Activated T-helper 1 cell treated with anti-CD3 and anti-CD28 coated beads, Interleukin-2, amount 50 U/mL, for 16 hours (primary cell): ENCODE measurements at places on chromosomes 2 and 18.

DNA sequence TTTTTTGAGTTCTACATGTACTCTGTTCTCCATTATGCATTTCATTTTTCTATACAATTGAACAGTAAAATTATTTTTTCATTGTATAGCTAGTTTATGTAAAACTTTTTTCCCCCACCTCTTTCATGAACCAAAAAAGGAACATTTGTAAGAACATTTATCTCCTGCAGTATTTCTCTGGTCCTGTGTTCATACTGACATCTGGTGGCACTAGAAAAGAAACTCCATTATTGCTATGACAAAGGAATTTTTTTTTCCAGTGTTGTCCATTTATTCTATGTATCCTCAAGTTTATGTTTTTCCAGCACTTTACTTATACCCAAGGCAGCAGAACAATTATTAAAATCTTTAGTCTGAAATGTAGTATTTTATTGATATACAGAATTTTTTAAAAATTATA is 27.4 kb upstream of the CHAC2 start:
- DNase-seq: no peak

GRCh38 chr2:15069149-15069548 is 436.6 kb downstream of the LRATD1 start:
- no peak for DNase-seq

- DNase-seq: no peak
These were observed 136.1 kb downstream of the SMAD7 start for GRCh38 chr18:48814490-48815178.

DNA sequence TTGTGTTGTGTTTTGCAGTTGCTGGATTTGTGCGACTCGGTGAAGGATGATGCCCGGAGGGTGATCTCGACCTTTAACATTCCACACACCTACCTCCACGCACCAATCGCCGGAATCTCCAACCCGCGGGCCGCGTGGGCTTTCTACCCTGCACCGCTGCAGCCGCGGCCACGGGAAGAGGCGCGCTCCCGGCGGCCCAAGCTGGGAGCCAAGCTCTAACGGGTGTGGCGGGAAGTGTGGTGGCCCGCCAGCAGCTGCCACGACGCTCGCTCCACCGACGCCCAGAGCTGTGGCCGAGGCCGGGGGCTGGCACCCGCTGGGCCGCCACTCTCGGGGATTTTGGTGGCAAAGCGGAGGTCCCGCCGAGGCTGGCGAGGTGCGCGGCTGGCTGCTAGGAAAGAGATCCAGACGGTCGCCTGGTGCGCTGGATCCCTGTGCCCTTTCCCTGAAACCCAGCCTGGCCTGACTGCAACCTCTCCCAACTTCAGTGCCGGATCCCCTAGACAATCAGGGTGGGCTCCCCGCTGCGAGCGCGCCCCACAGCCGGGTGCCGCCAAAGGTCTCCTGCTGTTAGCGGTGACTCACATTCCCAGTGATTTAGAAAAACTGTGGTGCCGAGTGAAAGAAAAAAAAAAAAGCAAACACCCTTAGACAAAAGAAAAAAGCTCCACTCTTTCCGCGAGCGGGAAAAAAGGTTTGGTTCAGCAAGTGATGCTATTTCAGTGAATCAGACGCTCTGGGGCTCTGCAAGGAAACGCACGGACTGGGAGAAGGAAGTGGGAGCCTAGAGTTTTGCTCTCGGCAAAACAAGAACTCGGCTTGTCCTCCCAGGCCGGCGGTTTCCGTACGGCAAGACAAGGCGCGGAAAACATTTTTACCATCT is 2.9 kb upstream of the BCL2L11 start:
- DNase-seq: no peak

- DNase-seq: no peak
These were observed 17.9 kb downstream of the GKN1 start for GRCh38 chr2:68992341-68992740.

GRCh38 chr18:49565101-49565500 is 3.2 kb downstream of the LIPG start:
- no peak for DNase-seq

DNA sequence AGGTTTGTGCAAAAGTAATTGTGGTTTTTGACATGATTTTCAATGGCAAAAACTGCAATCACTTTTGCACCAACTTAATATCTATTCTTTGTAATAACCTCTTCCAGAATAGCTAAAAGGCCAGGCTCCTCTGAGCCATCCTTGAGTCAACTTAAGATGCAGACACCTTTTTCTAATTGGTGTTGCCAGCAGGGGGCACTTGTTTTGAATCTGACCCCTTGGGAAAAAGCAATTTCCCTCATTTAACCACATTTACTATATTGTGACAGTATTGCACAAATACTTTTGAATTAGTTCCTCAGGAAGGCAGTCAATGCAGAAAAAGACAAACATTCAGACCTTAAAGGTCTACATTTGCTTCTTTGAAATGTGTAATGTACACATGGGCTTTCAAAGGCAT is 78.6 kb upstream of the GALNT5 start:
- DNase-seq: no peak

- DNase-seq: no peak
These were observed 2.1 kb downstream of the FZD5 start for GRCh38 chr2:207767461-207768167.

DNA sequence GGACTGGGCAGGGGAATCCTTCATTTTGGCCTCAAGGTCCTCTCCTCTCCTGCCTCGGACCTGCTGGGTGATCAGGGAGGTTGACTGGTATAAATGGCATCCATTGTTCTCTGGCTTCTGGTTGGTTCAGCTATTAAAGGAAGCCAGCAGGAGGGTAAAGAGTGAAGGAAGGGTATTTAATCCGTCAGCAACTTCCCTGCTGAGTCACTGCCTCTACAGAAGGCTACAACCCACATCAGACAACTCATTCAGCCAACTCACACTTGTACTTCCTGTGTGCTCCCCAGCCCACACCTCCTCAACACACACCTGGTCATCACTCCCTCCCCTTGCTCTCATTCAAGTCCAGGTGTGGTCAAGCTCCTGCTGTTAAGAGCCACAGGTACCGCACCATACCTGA is 68.3 kb upstream of the MRPS9 start:
- no peak for DNase-seq

DNA sequence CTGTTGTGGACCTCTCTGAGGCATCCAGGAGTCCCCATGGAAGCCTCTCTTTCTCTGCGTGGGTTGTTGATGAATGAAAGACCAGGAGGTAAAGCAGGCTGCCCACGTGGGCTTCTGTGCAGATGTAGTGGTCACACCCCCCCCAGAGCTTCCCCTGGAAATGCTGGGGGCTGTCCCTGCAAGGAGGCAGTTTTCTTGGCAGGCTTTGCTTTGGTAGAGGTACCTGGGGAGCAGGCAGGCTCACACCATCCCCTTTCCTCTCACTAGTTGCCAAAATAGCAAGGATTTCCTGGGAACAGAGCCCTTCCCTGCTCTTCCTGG is 97.6 kb upstream of the MAP3K20 start:
- DNase-seq: no peak

GRCh38 chr2:233402789-233403188 is 48.5 kb downstream of the DGKD start:
- no peak for DNase-seq

GRCh38 chr2:181484851-181485637 is 27.9 kb downstream of the ITGA4 start:
- DNase-seq: no peak

DNA sequence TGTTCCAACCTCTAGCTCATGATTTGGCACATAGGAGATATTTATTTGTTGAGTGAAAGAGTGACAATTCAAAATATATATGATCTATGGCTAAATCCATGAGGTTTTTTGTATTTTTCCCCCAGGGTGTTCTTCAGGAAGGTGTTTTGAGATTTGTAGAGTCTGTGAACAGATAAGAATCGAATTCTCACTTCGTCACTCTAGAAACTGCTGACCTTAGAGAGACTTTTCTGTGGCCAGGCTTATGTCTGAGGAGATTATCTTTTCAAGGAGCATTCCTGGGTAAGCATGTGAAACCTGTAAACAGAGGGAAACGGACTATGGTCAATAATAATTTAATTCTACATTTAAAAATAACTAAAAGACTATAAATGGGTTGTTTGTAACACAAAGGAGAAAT is 849 bp upstream of the ITGB6 start:
- DNase-seq: no peak

GRCh38 chr2:134220344-134220974 is 33.4 kb upstream of the MGAT5 start:
- DNase-seq: no peak

- no peak for DNase-seq
These were observed 3.9 kb upstream of the SP5 start for GRCh38 chr2:170711196-170711773.

GRCh38 chr2:221641181-221641871 is 69.2 kb upstream of the EPHA4 start:
- no peak for DNase-seq

DNA sequence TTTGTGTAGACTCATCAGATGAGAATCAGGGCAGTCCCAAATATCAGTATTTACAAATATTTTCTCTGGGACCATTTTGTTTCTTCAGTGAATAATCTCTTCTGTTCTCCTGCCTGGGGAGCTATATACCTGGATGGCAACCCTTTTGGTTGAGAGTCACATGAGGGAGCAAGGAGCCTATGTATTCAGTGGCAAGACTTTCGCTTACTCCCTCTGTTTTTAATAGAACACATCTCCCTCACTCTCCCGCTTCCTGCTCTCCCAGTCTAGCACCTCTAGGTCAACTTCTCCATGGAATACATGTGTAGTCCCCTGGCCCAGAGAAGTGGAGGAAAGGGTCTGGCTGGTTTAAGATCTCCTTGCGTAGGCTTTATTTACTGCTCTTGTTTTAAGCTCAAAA is 600.3 kb downstream of the CCDC85A start:
- DNase-seq: no peak

GRCh38 chr2:73269686-73270465 is 14.4 kb downstream of the FBXO41 start:
- no peak for DNase-seq

- no peak for DNase-seq
These were observed 3.8 kb downstream of the KCNE4 start for GRCh38 chr2:223055836-223056235.

GRCh38 chr18:3985664-3986063 is 469.4 kb downstream of the DLGAP1 start:
- DNase-seq: no peak
